Right lung (tissue), 10 donors: ENCODE measurements at places on chromosomes 11 and 22. TPM values are rescaled to one million over a fixed set of nuclear protein-coding genes. Genes with fewer than 3 reads are reported as not detected.
A peak's percentile ranks its signal among the peaks of the same experiment; 100 is the strongest.

The HTR3A gene
- 0.10 TPM for polyA plus RNA-seq

The OR4B1 gene
- polyA plus RNA-seq: not detected

The MMP12 gene
- polyA plus RNA-seq: not detected

The MS4A8 gene
- polyA plus RNA-seq: 19.3 TPM

The TMEM132A gene
- polyA plus RNA-seq: 66.6 TPM

The PTGDR2 gene
- 0.23 TPM for polyA plus RNA-seq

The IRAG1 gene
- 17.7 TPM for polyA plus RNA-seq

The DNAJC4 gene
- polyA plus RNA-seq: 60.2 TPM

The OR5B21 gene
- not detected for polyA plus RNA-seq

DNA sequence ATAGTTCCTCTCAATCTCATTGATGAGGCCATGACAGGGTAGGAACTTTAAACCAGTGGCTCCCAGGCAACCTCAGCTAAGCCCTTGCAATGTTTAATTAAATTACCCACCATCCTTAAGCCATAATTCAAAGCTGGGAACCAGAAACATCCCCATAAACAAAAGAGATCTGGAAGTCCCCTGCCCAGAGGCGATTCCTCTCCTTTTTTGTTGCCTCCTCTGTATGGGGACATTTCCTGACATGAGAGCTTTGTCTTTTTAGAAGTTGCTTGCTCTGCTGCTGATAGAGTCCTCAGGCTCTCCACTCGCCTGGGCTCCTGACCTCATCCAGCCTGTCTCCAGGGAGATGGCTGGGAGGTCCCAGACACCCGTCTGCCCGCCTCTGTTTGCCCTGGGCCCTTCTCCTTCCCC lies 3.2 kb downstream of the DTX4 start:
- no peak for DNase-seq

DNA sequence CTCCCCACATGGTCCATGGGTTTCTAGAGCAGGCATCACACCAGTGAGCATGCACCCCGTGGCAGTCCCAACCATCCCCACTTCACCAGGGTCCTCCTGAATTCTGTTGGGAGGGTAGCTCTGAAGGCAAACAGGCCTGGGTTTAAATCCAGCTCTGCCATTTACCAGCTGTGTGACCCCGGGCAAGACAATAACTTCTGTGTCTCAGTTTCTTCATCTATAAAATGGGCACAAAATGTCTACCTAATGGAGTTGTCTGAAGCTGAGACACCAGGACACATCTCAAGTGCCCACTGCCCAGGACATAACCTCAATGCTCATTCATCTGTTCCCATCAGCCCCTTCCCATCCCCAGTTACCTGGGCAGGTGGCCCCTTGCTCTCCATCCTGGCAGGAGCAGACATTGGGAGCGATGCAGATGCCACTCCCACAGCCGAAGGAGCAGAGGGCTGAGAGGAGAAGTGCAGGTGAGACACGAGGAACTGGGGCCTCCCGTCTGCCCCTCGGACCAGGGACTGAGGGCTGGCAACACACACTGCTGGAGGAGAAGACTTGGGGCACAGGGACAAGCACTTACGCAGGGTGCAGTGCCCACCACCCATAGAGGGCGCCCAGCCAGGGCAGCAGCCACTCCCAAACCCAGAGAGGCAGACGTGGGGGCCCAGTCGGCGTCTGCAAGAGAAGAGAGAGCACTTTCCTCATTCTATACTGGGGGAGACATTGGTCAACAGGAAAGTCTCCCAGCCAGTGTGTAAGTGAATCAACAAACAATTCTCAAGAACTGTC lies 4.0 kb downstream of the VWCE start:
- DNase-seq: no peak

DNA sequence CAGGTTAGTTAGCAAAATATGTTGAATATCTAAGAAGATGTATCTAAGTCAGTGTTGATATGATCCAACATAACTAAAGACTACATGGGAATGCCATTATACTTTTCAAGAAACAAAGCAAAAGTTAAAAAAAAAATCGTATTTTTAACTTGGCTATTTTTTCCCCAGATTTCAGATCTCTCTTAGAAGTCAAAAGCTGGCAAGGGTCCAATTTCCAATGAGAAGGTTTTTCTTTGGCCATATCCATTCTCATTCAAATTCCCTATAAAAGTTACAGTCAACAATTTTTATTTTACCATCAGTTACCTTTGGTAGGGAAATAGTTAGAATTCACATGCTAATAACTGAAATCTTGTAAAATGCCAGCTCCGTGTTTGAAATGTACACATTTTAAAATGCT lies 70.5 kb upstream of the FAT3 start:
- no peak for DNase-seq

- no peak for DNase-seq
These were observed 419.4 kb downstream of the BRD1 start for GRCh38 chr22:49408102-49408836.

- DNase-seq: peak; percentile 68
These were observed 146.2 kb downstream of the ATXN10 start for GRCh38 chr22:45817745-45818423.

DNA sequence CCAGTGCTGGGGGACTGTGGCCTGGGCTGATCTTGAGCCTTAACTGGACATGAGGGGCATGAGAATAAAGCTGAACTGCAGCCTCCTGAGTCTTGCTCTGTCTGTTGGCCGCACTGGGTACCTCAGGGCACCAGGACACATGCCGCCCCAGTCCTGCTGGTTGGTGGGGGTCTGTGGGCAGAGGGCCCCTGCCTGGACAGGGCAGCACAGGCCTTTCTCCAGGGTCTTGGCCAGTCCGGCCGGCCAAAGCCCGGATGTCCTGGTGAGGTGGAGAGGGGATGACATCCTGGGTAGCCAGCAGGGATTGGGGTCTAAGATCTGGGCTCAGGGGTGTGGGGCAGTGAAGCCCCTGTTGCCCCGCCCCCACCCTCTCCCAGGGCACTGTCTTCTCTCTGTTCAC lies 1.5 kb upstream of the RPS6KA4 start:
- DNase-seq: no peak

DNA sequence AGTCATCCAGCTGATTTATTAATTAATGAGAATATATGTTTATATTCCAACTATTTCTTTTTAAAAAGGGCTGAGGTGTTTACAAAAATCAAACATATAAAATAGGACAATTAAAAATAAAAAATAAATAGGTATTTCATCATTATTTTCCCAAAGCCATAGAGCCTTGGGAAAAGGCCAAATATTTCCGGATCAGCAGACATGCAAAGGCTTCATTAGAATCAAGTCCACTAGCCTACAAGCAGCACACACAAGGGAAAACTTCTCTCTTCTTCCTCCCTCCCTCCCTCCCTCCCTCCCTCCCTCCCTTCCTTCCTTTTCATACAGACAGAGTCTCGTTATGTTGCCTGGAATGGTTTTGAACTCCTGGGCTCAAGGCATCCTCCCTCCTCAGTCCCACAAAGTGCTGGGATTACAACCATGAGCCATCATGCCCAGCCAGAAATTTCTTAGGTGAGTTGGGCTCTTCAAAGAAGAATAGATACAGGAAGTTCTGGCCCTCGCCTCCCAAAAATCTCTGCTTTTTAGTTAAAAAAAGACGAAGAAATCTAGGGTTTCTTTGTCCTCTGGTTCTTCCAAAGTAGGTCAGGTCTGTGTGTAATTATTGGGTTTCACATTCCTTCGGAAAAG lies 121.2 kb downstream of the SIK3 start:
- DNase-seq: no peak

- no peak for DNase-seq
These were observed 3.8 kb upstream of the OR52I2 start for GRCh38 chr11:4577761-4578160.

DNA sequence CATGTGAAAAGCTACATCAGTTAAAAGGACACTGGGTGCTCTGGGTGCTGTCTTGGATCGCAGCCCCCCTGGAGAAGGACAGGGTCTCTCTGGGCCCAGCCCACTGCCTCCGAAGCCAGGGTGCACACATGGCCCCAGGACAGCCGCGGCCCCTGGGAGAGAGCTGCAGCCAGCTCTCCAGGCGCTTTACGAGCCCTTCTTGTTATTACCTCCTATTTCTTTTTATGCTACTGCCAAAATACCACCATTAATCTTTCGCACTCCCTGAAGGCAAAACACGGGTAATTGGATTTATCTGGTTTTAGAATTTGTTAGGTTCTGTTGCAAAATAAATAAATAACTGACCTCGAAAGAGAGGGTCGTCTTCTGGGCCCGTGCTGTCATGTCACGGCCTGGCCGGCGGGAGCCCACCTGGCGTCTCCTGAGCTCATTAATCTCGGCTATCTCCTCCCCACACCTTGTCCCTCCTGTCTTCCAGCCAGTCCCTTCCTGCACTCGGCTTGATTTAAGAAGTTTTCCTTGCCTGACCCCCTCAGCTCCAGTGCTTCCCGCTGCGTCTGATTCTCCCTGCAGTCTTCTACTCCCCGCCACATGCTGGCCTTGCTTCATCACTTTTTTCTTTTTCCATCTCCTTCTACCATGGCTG lies 611.7 kb downstream of the OPCML start:
- DNase-seq: no peak

- no peak for DNase-seq
These were observed 33.0 kb upstream of the C11orf87 start for GRCh38 chr11:109388982-109389381.

DNA sequence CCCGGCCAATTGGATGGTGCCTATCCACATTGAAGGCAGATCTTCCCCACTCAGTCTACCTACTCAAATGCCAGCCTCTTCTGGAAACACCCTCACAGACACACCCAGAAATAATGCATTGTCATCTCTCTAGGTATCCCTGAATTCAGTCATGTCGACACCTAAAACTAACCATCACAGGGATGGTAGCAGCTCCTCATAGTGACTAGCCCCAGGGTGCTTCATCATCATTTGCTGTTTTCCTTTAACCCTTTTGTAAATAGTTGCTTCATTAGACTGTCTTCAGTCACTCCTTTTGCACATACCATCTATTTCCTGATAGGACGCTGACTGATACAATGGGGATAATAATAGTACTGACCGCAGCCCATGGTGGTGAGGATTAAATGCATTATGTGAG lies 18.8 kb upstream of the AMOTL1 start:
- no peak for DNase-seq

DNA sequence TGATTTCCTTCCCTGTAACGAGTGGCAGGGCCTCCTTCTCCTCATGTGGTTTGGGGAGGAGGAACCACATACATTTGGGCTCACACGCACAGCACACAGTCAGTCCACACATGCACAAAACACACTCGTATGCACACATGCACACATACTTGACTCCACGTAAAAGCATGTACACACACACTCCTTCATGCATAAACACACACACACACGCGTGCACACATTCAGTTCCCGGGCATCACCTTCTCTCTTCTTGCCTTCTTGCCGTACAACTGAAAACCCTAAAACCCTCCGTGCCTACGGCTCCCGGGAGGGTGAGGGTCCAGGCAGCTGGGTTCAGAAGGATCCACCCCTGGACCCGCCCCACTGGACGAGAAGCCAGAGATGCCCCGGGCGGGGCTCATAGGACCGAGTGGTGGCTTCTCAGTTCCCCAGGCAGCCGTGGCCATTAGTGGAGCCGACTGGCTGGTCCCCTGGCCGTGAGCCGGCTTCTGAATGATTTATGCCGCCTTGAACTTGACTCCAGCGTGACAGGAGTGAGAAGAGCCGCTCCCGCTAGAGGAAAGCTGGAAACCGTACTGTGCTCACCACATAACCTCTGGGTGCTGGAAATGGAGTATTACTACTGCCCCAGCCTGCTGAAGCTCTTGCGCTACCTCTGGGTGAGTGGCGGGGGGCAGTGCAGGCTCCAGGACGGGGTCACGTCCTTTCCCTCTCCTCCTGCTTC lies 117.4 kb downstream of the KIAA1671 start:
- DNase-seq: peak; percentile 21

DNA sequence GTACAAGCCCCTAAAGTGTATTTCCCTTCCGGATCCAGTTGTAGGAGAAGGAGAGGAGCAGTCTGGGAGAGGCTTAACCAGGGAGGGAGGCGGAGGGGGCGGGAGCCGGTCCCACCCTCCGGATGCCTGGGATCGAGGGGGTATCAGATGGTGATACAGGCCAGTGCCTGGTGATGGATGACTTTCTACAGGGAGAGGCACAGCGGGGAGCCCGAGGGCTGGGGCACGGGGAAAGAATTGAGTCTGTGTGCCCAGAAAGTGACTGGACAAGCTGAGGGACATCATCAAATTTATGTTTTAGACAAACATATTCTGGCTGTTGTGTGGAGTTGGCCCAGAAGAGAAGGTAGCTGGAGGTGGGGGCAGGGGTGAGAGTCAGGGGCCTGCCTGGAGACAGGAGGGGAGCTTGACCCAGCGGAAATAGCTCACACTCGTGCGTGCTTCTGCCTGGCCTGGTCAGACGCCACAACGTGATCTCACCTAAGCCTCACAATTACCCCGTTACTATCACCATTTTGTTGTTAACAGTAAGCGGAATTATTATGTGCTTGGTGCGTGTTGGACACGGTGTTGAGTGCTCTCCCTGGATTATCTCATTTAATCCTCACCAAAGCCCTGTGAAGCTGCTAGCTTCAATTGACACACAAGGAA lies 42.4 kb downstream of the AMPD3 start:
- DNase-seq: no peak

GRCh38 chr11:3341298-3341697 lies 37.6 kb downstream of the ZNF195 start:
- DNase-seq: peak; percentile 6

DNA sequence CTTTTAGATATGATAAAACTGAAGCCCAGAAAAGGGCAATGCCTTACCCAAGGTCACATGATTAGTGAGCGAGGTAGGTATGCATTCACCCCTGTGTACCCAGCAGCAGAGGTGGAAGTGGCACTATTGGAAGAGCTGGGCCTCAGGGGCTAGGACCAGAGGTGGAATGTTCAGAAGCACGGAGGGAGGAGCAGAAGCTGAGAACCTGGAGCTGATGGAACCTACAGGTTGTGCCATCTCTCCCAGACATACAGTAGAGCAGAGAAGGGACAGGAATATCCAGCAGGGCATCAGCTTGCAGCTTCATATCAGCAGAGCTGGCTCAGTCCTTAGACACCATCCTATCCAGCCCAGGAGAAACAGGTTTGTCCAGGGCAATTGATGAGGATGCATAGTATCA lies 14.6 kb upstream of the FCHSD2 start:
- no peak for DNase-seq

GRCh38 chr11:91158891-91159537 lies 936.2 kb upstream of the CHORDC1 start:
- DNase-seq: no peak

GRCh38 chr11:11884774-11885481 lies 43.2 kb downstream of the USP47 start:
- no peak for DNase-seq

DNA sequence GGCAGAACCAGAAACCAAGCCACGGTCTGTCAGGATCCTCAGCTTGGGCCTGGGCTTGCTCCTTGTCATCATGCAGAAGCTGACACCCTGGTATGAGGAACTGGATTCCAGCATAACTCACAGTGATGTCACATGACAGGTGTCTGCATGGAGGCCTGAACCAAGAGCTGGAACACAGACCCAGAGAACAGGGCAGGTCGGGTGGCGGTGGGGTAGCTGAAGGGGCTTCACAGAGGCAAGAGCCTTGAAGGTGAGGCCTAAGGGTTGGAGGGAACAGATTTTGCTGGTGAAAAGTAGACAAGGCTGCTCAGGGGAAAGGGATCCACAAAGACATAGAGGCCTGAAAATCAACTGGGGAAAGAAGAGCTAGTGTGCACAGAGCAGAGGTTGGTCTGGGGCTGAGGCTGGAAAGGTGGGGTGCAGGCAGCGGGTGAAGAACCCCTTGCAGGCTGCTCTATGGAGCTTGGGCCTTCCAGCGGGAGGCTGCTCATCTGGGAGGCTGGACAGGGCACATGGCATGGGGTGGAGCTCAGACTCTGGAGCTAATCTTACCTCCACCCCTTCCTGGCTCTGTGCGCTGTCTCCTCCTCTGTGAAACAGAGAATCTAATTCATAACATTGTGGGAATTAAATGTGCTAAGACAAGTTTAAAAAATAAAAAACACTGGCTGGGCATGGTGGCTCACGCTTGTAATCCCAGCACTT lies 18.4 kb upstream of the RPS3 start:
- no peak for DNase-seq
